ENCODE measurements at places on chromosomes 4 and X.
A peak's percentile ranks its signal among the peaks of the same experiment; 100 is the strongest.

DNA sequence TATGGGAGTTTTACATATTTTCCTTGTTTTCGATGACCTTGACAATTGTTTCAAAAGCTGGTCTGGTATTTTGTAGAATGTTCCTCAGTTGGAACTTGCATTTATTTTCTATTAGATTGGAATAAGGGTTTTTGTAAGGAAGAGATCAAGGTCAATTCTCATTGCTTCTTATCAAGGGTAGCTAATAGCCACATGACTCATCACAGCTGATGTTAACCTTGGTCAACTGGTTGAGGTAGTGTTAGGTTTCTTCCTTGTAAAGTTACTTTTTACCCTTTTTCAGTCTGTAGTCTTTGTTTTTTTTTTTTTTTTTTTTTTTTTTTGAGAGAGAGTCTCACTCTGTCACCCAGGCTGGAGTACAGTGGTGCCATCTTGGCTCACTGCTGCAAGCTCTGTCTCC is 257.2 kb downstream of the SNCA start:
- H3K4me3 ChIP-seq: no peak overlapping the region
- H3K36me3 ChIP-seq: no peaks in the 10 kb centered on the region
- no peaks in the 10 kb centered on the region for H3K27me3 ChIP-seq
- no peaks in the 10 kb centered on the region for H3K4me1 ChIP-seq
- H3K27ac ChIP-seq: no peak overlapping the region
- DNase-seq: no peak

GRCh38 chr4:162849937-162850336 is 316.8 kb downstream of the NAF1 start:
- no peaks in the 10 kb centered on the region for H3K27me3 ChIP-seq
- H3K4me3 ChIP-seq: no peak overlapping the region
- H3K27ac ChIP-seq: no peak overlapping the region
- no peaks in the 10 kb centered on the region for H3K4me1 ChIP-seq
- DNase-seq: no peak

DNA sequence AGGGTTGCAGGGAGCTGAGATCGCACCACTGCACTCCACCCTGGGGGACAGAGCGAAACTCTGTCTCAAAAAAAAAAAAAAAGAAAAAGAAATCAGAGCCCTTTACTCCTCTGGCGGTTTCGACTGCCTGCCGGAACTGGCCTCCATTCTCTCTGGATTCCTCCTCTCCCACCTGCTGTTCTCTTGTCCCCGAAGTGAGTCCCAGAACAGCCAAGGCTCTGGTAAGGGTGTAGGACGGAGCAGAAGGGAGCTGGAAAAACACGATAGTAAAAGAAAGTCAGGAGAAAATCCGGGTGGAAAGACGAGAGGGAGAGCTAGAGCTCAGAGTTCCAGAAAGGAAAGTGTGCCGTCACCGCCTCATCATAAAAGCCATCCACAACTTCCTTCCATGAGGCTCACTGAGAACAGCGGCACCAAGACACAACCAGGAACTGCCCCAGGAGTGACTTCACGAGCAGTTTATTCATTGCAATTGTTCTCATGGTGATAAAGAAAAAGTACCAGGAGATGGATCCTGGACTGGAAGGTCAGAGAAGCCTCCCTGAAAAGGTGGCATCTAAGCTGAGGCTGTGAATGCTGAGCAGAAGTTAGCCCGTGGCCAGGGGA is 12.3 kb downstream of the TLR3 start:
- peaks cover 11% of the 10 kb centered on the region for H3K4me1 ChIP-seq
- no peak overlapping the region for H3K4me3 ChIP-seq
- peak overlapping the region; percentile 73 for H3K27ac ChIP-seq
- no peaks in the 10 kb centered on the region for H3K36me3 ChIP-seq

- no peak overlapping the region for H3K4me3 ChIP-seq
- H3K4me1 ChIP-seq: peaks cover 8% of the 10 kb centered on the region
- no peaks in the 10 kb centered on the region for H3K27me3 ChIP-seq
- no peak overlapping the region for H3K27ac ChIP-seq
- no peaks in the 10 kb centered on the region for H3K36me3 ChIP-seq
Measured at GRCh38 chr4:20925176-20925575, 224.9 kb downstream of the PACRGL start.

DNA sequence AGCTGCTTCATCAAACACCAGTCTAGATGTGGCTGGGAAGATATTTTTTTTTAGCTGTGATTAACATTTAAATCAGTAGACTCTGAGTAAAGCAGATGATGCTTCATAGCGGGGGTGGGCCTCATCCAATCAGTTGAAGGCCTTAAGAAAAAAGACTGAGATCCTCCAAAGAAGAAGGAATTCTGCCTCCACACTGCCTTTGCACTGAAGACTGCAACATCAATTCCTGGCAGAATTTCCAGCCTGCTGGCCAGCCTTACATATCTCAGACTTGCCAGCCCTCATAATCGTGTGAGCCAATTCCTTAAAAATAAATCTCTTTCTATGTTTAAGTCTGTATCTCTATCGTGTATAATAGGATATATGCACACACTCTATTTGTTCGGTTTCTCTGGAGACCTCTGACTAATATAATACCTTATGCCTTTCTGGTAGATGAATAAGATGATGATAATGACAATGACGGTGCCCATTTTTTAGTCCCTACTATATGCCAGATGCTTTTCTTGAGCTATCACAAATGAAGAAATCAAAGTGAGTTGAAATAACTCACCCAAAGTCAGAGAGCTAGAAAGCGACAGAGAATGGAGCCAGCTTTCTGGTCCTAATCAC is 66.1 kb upstream of the SOD3 start:
- no peaks in the 10 kb centered on the region for H3K27me3 ChIP-seq
- no peaks in the 10 kb centered on the region for H3K4me1 ChIP-seq
- H3K4me3 ChIP-seq: no peak overlapping the region
- no peak for DNase-seq
- no peak overlapping the region for H3K27ac ChIP-seq
- no peaks in the 10 kb centered on the region for H3K36me3 ChIP-seq

GRCh38 chr4:38241541-38241940 is 281.3 kb downstream of the PTTG2 start:
- no peak overlapping the region for H3K27ac ChIP-seq
- H3K4me1 ChIP-seq: no peaks in the 10 kb centered on the region
- H3K36me3 ChIP-seq: no peaks in the 10 kb centered on the region
- no peak for DNase-seq
- H3K27me3 ChIP-seq: no peaks in the 10 kb centered on the region
- no peak overlapping the region for H3K4me3 ChIP-seq

DNA sequence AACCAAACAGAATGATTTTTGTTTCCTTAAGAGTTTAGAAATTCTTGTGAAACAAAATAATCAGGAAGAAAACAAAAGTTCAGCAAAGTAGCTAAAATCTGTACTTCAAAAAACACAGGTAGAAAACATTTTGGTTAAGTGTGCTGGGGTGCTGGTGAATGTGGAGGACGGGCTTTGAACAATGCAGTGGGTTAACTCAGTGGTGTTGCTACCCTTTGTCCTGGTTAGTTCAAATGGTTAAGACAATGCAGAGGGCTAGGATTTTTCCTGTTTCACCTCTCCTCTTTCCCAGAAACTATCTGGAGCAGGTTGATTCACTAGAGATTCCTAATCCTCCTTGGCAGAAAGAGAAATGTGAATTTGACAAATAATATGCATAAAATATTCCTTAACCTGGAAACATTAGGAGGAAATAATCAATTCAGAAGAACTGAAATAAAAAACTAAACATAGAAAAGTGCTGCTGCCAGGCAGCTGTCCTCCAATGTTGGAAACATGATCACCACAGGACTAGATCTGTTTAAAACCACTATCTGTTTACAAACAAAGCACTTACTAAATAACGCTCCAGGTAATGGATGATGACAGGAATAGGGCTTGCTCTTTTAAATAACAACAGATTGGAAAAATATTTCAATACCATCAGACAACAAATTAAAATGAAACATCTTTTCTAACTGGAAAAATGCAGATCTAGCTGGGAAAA is 148.9 kb downstream of the MAML3 start:
- peak overlapping the region; percentile 37 for H3K4me3 ChIP-seq
- peak; percentile 46 for DNase-seq

DNA sequence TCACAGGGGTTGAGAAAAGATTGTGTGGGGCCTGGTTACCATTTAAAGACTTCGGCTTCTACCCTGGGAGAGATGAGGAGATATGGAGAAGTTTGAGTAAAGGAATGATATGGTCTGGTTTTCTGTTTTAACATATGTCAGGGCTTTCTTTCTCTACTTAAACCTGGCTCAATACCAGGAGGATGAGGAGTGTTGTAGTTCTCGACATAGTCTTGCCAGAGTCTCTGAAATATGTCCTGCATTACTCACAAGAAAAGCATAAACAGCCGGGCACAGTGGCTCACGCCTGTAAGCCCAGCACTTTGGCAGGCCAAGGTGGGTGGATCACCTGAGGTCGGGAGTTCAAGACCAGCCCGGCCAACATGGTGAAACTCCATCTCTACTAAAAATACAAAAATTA is 16.4 kb upstream of the ACE2 start:
- H3K27me3 ChIP-seq: no peaks in the 10 kb centered on the region
- no peaks in the 10 kb centered on the region for H3K4me1 ChIP-seq
- H3K4me3 ChIP-seq: no peak overlapping the region
- H3K36me3 ChIP-seq: no peaks in the 10 kb centered on the region
- DNase-seq: no peak
- no peak overlapping the region for H3K27ac ChIP-seq

DNA sequence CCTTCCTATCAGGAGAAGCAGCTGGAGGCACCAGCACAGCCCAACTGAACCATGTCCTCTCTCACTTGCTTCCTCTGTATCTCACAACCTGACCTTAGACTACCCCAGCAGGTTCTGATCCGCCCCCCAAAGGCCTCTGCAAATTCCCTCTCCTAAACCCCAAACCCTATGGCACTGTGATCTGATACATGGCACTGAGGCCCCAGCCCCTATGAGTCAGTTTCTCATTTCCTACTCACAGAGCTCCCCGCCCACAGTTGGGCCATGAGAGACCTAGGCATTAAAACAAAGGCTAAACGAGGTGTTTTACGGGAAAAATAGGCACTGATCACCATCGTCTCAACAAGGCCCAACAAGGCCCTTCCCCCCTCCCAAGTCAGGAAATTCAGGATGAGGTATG is 19.1 kb downstream of the SASH3 start:
- no peak overlapping the region for H3K27ac ChIP-seq
- H3K4me3 ChIP-seq: no peak overlapping the region
- H3K27me3 ChIP-seq: no peaks in the 10 kb centered on the region
- H3K4me1 ChIP-seq: no peaks in the 10 kb centered on the region

DNA sequence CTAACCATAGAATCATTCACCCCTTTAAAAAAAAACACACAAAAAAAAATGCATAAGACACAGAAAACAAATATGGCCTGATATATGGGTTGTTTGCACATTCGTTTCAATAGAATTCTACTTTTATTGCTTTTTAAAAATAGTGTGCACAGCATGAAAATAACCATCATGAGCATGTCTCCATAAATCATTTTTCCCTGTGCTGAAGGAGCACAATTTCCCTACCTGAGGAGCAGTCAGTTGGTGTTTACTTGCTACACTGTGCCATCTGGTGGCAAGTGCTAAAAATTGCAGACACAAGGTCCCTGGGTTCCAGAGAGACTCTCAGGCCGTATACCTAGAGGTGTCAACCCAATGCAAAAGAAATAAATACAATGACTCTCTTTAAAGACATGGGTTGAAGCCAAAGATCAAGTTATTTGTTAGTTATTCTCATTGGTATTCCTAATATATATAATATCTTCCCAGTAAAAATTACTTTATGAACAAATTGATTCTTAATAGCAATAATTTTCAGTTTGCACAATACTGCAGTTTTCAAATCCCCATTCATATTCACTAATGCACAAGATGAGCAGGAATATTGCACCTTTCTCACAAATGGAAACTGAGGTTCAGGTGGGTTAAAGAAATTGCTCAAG is 551.4 kb downstream of the IQCM start:
- no peak overlapping the region for H3K4me3 ChIP-seq
- peak; percentile 75 for DNase-seq
- no peaks in the 10 kb centered on the region for H3K36me3 ChIP-seq
- H3K4me1 ChIP-seq: no peaks in the 10 kb centered on the region
- H3K27me3 ChIP-seq: no peaks in the 10 kb centered on the region
